ENCODE measurements at places on chromosomes 5 and 9.

DNA sequence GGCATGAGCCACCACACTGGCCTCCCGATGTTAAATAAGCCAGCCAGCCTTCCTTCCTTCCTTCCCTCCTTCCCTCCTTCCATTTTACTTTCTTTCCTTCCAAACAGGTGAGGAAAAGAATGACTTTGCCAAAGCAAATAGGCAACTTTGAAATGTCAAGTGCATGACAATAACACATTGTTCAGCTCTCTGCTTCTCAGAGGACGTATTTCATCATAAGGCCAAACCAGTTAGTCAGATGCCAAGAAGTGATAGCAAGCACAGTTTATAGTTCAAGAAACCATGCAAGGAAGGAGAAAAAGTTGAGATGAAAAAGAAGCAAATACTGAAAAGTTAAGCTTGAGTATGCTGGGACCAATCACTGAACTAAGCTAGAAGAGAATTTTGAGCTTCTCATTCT, 29.5 kb downstream of the POU4F3 start:
- no peak for DNase-seq

DNA sequence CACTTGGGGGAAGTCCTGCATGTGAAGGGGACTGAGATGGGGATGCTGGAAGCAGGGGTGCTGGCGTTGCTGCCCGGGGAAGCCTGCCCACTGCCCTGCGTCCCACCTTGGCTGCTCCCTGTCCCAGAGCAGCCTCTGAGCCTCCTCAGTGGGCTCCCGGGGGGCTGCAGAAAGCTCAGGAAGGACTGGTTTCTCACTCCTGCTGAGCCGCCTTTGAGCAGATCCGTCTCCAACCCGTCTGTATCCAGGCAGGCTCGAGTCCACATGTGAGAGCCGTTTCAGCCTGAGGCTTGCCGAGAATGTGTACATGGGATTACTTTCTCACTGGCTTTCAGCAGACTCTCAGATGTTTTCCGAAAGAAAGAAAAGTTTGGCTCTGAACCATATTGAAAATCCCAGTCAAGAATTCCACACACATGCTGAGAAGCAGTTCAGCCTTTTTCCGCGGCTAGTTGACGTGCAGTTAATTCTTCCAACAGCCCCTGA, 95.3 kb upstream of the COL5A1 start:
- DNase-seq = no peak

DNA sequence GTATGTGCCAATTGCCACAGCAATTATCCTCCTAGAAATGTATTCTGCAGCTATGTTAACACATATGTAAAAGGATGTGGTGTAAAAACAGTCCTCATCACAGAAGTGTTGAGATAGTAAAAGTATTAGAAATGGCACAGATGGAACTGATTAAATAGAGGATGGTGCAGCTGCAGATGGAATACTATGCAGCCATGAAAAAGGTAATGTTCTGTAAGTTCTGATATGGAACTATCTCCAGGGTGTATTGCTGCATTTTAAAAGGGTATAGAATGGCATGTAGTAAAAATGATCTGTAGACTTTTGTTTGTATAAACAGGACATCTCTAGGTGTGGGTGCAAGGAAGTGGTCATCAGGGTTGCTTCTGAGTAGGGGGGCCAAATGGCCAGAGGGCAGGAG, 63.0 kb upstream of the PHYKPL start:
- no peak for DNase-seq

DNA sequence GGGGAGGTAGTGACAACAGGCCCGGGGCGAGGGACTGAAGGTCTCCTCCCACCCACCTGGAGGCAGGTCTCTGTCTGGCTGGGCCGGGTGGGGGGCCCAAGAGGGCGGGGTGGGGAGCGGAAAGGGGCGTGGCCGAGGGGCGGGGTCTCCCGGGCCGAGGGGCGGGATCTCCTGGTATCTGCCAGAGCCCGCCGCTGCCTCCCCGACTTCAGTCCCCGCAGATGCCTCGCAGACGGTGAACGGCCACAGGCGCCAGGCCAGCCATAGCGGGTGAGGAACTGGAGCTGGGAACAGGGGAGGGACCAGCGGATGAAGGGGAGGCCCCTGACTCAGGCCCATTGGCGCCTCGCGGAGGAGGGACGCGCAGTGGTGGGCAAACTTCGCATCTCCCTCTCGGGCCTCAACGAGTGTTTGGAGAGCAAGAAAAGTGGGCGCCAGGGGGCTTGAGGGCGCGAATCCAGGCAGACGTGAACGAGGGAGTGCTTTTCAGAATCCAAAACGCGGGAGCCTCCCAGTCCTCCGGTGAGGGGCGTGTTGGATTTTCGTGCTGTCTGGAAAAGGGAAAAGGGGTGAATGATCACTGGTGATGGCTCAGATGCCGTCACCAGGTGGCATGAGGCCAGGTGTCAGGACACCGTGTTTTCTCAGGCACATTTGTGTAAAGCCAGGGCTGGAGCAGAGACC, at the start of gene ADGRD2:
ADGRD2 (plus strand) TSS at position 211 of the 684 bp plus-strand sequence. CDS start 1,216 bp downstream, outside the sequence.
- no peak for DNase-seq

DNA sequence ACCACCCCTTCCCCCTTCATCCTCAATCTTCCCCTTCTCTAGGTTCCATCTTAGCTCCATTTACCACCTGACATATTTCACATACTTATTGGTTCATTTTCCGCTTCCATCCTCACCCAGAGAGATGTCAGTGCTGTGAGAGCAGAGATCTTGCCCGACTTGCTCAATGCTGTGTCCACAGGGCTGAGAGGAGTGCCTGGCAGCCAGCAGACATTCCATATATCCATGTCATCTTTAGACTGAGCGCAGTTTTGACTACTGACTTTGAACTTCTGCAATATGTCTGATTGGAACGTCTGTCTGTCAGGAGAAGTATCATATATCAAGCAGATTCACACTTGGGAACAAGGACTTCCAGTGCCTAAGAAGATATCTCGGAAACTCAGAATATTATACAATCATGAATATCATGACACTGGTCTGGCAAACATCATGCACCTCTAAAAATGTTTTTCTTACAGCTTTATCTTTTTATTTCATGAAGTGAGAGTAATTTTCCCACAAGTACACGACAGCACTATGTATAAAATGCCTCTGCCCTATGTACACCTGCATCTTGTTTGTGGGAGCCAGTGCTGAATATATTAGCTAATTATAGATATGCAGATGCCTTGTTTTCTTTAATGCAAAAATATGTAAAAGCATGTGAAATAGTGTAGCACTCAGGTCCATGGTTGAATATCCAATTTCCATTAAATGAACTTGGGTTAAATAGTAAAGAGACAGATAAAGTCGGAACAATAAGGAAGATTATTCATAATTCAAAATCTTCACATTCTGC, 454.0 kb upstream of the DAP start:
- no peak for DNase-seq

DNA sequence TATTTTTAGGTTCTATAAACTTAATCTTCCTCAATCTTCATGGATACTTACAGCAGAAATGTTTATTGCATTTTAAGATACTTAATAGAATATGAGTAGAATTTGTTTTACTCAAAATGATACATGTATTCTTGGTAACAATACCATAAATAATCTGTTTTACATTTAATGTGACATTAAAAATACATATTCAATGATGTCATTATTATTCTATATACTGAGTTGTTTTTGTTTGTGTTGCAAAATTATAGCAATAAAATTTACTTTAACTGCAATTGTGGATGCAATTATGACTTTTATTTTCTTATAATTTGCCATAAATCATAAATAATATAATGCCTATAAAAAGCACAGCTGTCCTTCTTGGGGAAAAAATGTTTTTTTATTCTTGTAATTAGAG, 275.9 kb upstream of the CCNG1 start:
- DNase-seq = no peak

DNA sequence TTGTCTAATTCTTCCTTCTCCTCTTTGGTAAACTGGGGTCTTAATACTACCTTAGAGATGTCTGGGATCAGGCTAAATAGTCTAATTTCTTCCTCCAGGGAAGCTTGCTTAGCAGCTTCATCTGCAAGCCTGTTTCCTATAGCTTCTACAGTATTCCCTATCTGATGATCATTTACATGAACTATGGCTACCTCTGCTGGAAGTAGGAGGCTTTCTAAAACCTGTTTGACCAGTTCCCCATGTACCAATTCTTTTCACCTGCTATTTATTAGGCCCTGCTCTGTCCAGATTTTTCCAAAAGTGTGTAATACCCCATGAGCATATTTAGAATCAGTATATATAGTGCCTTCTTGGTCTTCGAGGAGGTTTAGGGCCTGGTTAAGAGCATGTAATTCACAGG, 619.8 kb downstream of the HINT1 start:
- DNase-seq = no peak

DNA sequence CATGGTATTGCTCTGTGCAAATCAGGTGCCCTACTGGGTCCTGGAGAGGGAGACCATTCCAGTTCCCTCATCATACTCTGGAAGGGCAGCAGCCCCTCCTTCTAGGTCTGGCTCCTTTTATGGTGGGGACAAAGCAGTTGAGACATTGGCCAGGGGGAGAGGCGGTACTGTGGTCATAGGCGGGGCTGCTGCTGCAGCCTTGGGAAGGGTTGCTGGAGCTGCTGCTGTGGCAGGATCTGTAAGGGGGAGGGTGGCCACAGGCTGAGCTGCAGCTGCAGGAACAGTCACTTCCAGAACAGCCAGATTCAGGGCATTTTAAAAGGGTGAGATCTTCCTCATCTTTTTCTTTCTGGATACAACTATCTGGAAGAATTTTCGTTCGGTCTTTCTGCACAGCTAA, 233.0 kb upstream of the SGCD start:
- no peak for DNase-seq

DNA sequence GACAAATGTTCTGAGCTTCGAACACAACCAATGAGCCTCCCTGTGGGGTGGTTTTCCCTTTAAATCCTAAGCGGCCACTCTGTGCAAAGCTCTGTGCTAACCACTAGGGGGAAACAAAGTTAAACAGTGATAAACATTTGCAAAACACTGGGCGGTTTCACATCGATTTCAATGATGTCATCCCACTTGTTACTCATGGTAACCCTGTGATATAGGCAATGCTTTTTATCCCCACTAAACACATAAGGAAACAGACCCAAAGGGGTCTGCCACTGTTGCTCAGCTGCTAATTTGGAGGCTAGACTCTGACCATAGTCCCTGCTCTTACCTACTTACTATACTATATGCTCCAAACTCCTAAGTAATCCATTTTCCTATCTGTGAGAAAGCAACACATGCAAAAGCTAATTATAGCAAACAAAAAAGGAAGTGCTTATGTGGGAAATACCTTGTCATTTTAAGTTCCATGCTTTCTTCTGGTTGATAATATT, 57.3 kb downstream of the PTPN3 start:
- DNase-seq = peak; percentile 73

DNA sequence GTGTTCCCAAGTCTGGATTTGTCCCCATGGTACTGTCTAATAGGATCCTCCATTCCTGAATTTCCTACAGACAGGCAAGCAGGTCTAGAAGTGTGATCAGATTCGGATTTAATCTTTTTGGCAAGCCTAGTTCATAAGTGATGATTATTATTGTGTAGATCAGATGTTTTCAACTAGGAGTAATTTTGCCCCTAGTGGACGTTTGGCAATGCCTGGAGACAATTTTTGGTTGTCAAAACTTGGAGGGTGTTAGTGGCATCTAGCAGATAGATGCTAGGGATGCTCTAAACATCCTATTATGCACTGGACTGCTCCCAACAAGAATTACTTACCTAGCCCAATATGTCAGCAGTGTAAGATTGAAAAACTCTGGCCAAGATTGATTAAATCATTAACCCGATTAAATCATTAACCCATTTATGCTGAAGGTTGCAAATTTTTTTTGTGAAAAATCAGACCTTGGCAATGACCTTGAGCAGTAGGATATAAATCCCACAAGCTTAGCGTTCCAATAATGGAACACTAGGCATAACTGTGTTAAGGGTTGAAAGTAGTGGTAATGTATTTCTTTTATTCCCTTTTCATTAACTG, 28.2 kb downstream of the TCERG1 start:
- no peak for DNase-seq

GRCh38 chr9:115671236-115671962, 482.2 kb upstream of the PAPPA start:
- no peak for DNase-seq

- DNase-seq = no peak
These were observed 35.4 kb downstream of the SH3GL2 start for GRCh38 chr9:17614250-17614649.

- DNase-seq = no peak
These were observed 320.2 kb downstream of the CTNND2 start for GRCh38 chr5:11584017-11584416.
